HCEC 1CT (cell line): ENCODE measurements at places on chromosomes 4 and X.
A peak's percentile ranks its signal among the peaks of the same experiment; 100 is the strongest.

GRCh38 chrX:37993837-37994619 is 12.3 kb upstream of the SYTL5 start:
- DNase-seq: no peak

DNA sequence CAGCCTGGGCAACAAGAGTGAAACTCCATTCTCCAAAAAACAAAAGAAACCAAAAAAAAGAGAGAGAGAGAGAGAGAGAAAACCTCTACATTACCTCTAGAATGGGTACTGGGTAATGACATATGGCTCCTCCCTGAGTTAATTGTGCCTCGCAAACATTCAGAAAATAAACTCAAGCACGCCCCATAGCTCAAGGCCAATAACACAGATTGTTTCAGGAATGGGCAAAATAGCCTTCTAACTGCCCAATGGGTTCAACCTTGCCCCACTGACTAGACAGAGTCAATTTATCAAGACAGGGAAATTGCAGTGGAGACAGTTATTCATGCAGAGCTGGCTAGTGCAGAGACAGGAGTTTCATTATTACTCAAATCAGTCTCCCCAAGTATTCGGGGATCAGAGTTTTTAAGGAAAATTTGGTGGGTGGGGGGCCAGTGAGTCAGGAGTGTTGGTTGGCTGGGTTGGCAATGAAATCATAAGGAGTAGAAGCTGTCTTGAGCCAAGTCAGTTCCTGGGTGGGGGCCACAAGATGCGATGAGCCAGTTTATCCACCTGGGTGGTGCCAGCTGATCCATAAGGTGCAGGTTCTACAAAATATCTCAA is 25.1 kb downstream of the NIPAL1 start:
- DNase-seq: no peak

GRCh38 chr4:42865572-42866189 is 26.8 kb upstream of the GRXCR1 start:
- DNase-seq: no peak

- DNase-seq: no peak
Observed at GRCh38 chr4:42018451-42018850, 28.1 kb downstream of the SLC30A9 start.

GRCh38 chr4:173171098-173171497 is 2.5 kb downstream of the GALNT7 start:
- peak; percentile 35 for DNase-seq

- DNase-seq: no peak
Observed at GRCh38 chrX:81957900-81958545, 756.1 kb downstream of the SH3BGRL start.

DNA sequence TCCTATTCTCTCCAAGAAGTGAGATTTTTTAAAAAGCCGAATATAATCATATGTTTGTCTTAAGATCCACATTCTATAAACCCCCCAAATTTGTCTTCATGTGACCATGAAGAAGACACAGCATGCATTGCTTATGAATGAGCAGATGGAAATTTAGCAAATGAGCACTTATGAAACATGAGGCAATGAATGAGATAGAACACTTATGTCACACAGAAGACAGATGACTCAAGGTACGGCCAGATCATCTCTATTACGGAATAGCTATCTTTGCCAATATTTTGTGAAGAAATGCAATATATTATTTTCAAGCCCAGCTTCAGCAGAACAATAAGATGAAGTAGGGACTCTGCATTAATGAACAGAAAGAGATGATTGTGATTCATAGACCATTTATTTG is 21.4 kb downstream of the PHEX start:
- DNase-seq: peak; percentile 1

GRCh38 chr4:175147233-175147632 is 229.1 kb downstream of the ADAM29 start:
- DNase-seq: no peak

- DNase-seq: peak; percentile 6
Observed at GRCh38 chr4:122309988-122310626, 68.7 kb upstream of the ADAD1 start.

DNA sequence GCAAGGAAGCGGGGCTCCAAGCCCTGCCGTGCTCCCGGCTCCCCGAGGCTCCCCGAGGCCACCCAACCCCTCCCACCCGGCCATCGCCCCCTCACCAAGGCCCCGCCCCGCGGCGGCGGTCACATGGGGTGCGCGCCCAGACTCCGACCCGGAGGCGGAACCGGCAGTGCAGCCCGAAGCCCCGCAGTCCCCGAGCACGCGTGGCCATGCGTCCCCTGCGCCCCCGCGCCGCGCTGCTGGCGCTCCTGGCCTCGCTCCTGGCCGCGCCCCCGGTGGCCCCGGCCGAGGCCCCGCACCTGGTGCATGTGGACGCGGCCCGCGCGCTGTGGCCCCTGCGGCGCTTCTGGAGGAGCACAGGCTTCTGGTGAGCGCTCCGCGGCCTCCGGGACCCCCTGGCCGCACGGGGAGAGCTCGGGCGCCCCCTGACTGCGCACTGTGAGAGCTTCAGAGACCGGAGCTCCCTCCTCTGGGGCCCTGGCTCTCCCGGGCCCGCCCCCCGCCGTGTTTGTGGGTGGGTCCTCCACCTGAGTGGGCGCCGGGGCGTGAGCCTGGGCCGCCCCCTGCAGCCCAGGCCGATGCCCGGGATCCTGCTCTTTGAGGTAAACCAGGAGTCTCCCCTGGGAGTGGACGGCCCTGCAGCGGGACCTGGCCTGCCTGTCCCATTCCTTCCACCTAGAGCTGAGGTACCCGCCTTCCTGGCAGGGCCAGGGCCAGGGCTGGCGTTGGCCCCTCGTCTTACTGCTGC is at the start of gene IDUA:
Gene IDUA, plus strand, starts transcription at position 166 of the 745 bp plus-strand sequence. Its CDS starts 41 bp downstream, at position 207.
- peak; percentile 51 for DNase-seq

GRCh38 chr4:172838111-172838510 is 330.5 kb upstream of the GALNT7 start:
- no peak for DNase-seq

GRCh38 chrX:153525451-153525850 is 8.0 kb downstream of the ATP2B3 start:
- no peak for DNase-seq

- DNase-seq: no peak
Observed at GRCh38 chr4:32199639-32200038, 1479.5 kb downstream of the PCDH7 start.

- no peak for DNase-seq
Observed at GRCh38 chrX:94492541-94492940, 818.5 kb downstream of the FAM133A start.

GRCh38 chrX:47560179-47560933 is 649 bp upstream of the ARAF start:
- no peak for DNase-seq

- DNase-seq: no peak
Observed at GRCh38 chrX:53684415-53685192, 1.9 kb downstream of the HUWE1 start.

DNA sequence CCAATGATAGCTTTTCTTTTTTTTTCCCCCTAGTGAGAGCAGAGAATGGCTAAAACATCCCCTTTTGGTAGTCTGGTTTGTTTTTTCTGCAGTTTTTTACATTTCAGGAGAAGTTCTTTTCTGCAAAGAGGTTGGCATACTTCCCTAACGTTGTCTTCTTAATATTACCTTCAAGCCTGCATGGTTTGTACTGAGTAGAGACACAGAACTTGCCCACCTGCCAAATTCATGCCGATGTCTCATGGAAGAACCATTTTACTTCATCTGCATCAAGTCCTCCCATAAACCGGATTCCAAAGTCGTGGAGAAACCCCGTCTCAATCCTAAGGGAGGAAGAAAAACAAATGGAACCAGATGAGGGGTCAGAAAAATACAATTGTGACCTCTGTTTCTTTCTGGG is 89.7 kb downstream of the SHOX start:
- no peak for DNase-seq

DNA sequence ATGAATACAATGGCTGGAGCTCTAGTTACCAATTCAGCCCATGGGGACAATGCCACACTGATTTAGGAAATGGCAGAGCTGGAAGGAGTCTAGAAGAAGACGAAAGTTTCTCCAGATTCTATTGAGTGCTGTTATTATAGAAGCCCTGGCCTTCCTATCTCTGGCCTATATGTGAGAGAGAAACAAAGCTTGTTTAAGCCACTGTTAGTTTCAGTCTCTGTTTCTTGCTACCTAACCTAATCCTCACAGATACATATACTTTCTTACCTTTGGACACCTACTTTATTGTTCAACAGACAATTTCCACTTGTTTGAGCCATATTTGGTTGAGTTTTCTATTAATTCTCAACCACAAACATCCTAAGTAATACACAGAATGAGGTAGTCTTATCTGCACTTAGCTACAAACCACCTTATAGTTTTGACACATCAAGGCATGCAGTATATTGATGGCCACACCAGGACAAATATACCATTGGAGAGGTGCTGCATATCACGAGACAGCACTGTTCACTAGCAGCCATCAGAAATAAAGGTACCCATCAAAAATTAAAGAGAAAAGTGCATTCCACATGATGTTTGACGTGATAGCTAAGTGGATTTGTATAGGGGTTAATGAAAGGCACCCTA is 190.2 kb downstream of the SMIM20 start:
- no peak for DNase-seq

- no peak for DNase-seq
Observed at GRCh38 chrX:26613956-26614355, 398.0 kb downstream of the MAGEB5 start.

GRCh38 chrX:35150052-35150451 is 207.5 kb downstream of the FAM47B start:
- no peak for DNase-seq

DNA sequence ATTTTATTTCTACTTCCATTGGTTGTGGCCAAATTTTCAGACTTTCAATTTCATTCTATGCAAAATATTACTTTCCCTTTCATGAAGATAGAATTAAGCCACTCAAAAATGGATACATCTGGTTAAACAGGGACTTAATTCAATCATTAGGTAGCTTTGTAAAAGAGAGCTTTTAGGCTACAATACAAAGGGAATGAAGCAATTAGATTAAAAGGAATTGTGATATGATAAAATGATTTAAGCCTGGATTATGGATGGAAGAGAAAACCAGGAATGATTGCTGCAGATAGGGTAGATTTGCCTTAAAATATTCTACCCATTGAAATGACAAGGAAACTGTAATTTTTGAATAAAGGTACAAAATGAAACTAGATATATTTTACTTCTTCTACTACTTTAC is 134.6 kb upstream of the PDHA2 start:
- no peak for DNase-seq

DNA sequence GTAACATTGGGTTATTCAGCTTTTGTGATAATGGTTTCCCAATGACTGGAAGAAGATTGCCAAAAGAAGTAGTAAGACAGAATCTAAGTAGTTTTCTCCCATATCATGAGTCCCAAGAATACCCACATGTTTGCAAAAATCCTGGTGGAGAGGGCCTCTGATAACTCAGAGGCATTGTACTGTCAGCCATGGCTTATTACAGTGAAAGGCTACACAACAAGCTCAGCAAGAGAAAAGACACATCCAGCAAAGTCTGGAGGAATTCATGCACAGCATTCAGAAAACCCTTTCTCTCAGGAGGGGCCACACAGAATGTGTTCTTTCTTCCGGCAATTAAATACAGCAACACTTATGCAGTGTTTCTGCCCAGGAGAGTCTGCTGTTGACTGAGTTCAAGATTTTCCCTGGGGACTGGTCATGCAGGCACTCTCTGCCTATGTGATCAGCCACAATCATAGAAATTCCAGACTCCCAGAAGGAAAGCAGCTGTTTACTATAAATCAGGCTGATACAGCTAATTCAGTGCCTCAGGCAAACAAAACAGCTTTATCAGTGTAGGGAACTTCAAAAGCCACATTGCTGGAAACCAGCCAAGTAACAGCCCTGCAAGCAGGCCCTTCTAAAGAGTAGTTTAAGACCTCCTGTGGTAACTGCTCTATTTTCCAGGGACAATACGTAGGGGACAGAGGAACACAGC is 937.1 kb downstream of the CCSER1 start:
- DNase-seq: no peak

DNA sequence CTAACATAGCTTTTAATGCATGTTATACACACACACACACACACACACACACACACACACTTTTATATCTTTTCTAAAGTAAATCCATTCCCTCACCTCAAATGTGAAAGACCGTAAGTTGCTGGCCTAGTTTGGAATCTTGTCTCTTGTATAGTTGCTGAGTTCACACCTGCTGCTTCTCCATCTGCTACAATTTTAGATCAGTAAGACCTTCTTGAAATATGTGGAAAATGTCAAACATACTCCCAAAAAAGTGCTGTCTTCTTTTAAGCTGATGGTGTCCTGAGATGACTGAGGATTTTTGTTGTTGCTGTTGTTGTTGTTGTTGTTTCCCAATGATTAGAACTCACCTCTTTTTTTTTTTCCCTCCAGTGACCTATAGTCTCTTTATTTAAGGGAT is 121.3 kb downstream of the SNCA start:
- DNase-seq: no peak

GRCh38 chr4:13546941-13547484 is 2.7 kb upstream of the NKX3-2 start:
- no peak for DNase-seq

DNA sequence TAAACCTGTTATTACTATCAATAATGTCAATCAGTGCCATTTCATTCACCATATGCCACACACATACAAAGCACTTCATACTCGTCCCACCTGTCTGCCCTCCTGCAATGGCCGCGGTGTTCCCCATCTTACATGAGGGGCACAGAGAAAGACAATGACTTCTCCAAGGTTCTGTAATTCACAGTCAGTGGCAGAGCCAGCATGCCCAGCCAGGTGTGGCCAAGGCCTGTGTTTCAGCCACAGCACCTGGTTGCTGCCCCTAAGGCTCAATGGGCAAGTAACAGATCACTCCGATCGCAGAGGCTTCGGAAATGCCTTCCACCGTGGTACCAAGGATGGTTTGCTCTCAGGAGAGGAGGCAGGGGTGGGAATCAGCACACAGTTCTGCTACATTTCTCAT is 10.9 kb downstream of the AFAP1 start:
- DNase-seq: no peak

- no peak for DNase-seq
Observed at GRCh38 chrX:112066813-112067212, 15.8 kb downstream of the TRPC5 start.

GRCh38 chrX:41722816-41723618 is 964 bp upstream of the GPR82 start:
- peak; percentile 22 for DNase-seq

DNA sequence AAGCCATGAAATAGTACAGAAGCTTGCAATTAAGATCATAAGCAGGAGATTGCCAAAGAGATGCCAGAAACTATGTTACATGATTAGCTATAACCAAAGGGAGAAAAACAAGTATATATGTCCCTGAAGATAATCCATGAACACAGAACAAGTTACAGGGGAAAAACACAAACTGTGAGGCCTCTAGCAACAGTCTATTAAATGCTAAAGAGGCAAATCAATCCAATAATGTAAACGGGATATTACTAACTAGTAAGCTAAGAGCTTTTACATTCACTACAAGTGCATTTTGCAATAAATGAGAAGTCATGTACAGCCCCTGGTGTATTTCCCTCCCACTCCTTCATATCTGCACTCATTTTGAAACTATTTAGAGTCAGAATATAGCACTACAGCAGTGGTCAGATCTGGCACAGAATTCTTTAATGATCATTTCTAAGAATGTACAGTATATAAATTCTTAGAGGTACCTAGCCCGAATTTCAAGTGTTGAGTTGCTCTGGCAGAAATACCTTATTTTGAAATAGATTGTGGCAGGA is 449.8 kb upstream of the SMIM31 start:
- DNase-seq: no peak
